T-cell (primary cell): ENCODE measurements at places on chromosomes 11 and 22.

DNA sequence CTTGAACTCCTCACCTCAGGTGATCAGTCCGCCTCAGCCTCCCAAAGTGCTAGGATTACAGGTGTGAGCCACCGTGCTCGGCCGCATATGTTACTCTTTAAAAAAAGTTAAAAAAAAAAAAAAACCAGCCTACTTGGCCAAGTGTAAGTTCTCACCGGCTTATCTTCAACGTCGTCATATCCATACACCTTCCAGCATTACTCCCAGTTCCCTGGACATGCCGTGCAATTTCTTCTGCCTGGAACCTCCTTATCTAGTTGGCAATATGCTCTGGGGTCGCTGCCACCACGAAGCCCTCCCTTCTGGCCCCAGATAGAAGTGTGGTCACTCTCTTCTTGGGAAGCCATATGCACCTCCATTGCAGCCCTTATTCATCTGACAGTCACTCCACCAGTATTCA is 36.3 kb upstream of the CBX7 start:
- DNase-seq, result no peak

GRCh38 chr22:49827271-49827852 is 311 bp downstream of the BRD1 start:
- DNase-seq, result no peak

- no peak for DNase-seq
Measured at GRCh38 chr11:36091256-36091811, 147.5 kb downstream of the LDLRAD3 start.

DNA sequence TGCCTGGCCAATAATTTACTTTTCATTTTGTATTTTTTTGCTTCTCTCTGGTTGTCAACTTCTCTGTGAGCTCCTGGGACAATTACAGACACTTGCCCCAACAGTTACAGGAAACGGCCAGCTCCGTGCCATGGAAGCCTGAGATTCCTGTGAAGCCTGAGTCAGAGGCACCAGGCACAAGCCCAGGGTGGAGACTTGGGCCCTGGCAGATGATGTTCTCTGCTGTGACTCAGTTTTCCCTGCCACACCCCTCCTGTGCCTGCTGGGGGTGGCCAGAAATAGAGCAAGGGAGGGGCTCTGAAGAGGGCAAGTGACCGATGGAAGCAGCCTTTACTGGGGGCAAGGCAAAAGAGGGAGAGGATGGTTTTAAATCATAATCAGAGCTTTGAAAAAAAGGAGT is 4.9 kb downstream of the ATP5MGL start:
- DNase-seq, result no peak

GRCh38 chr11:35566181-35566580 is 40.8 kb upstream of the PAMR1 start:
- no peak for DNase-seq

- DNase-seq, result no peak
Measured at GRCh38 chr11:35003658-35004057, 87.2 kb downstream of the PDHX start.

DNA sequence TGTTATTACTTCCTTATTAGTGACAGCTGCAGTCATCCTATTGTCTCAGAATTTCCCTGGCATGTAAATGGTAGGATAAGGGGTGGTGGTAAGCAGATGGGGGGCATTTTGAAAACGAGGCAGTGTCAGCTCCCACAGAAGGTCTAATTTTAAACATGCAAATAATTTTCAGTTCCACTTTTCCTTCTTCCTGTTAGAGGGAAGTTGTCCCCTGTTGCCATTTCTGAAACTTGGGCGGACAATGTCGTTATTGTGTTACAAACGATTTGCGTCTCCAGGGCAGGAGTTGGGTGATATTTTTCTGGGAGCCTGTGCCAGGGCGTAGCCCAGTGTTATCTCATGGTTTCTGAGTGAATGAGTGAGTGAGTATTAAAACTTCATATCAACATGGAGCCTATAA is 7.4 kb downstream of the PTPRJ start:
- no peak for DNase-seq

GRCh38 chr11:36840378-36840777 is 242.3 kb upstream of the RAG2 start:
- no peak for DNase-seq

- DNase-seq, result no peak
Measured at GRCh38 chr11:24312464-24313238, 184.2 kb upstream of the LUZP2 start.

- DNase-seq, result no peak
Measured at GRCh38 chr11:1129611-1130160, 28.1 kb upstream of the MUC5AC start.

GRCh38 chr22:38901111-38901641 is 29.2 kb upstream of the CBX6 start:
- no peak for DNase-seq

DNA sequence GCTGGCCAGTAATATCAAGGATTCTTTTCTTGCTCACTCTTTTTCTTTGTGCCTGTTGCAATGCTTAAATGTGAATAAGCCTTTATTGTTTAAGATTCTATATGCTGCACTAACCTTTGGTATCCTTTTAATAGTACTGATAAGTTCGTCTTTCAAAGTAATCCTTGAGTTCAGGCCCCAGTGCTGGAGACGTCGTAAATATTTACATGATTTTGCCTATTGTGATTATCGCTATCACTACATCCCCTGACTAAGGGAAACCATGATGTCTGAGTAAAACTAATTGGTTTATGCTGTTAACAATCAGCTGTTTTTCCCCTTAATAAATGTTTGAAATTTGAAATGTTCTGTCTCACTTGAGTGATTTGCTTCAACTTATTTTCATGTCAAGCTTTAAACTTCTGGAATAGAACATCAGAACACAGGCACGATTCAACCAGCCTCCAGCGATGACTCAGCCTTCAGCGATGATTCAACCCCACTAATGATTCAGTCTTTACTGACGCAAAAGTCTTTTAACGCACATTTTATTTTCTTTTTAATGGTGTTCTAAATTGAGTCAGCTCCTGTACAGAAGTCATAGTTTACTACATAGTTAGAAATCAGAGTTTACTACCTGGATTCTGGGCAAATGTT is 3.9 kb downstream of the HTATIP2 start:
- DNase-seq, result no peak

GRCh38 chr11:131246663-131247062 is 123.8 kb upstream of the NTM start:
- no peak for DNase-seq

GRCh38 chr11:130001461-130002351 is 929 bp downstream of the PRDM10 start:
- peak; percentile 54 for DNase-seq

GRCh38 chr22:41256254-41257253 is 15.8 kb upstream of the CHADL start:
- DNase-seq, result no peak

DNA sequence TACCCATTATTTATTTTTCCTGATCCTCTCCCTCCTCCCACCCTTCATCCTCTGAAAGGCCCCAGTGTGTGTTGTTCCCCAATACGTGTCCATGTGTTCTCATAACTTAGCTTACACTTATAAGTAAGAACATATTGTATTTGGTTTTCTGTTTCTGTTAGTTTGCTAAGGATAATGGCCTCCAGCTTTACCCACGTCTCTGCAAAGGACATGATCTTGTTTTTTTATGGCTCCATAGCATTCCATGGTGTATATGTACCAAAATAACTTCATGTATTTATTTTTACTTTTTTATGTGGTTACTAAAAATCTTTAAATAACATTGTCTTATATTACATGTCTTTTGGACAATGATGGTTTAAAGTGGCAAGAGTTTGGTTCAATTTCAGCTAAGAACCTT is 15.2 kb downstream of the PDGFD start:
- DNase-seq, result no peak

DNA sequence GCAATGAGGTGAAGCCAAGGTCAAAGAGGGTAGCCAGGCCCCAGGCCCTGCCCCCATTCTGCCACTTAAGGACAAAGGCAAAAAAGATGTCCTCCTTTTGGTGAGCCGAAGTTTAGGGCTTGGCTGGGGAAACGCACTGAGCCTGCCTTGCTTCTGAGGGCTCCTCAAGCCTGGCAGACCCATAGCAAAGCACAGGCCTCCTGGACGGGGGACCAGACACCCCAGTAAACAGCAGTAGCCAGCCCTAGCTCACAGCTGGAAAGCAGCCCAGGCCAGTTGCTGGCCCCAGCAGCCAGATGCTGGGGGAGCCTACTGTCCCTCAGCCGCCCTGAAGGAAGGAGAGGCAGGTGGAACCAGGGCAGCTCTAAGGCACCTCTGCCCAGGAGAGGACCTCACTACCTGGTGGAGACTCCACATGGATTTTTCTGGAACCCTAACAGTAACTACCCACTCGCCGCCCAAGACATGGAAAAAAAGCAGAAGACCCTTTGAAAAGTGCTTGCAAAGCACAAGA is 3.8 kb upstream of the PYGM start:
- no peak for DNase-seq

- no peak for DNase-seq
Measured at GRCh38 chr11:86214710-86215109, 29.8 kb upstream of the EED start.

DNA sequence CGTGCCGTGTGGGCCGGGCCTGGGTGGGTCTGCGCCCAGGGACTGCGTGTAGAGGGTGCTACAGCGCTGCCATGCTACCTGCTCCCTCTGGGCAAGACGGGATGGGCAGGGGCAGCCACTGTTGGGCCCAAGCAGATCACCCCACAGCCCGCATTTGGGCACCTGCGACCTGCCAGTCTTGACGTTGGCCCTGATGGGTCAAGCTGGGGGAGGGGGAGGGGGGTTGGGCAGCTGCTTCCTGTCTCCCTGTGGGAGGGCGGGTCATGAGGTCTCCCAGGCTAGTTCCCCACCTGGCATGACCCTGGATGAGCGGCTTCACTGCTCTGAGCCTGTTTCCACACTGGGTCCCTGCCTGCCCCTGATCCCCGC is 2.8 kb upstream of the RPS19BP1 start:
- no peak for DNase-seq

DNA sequence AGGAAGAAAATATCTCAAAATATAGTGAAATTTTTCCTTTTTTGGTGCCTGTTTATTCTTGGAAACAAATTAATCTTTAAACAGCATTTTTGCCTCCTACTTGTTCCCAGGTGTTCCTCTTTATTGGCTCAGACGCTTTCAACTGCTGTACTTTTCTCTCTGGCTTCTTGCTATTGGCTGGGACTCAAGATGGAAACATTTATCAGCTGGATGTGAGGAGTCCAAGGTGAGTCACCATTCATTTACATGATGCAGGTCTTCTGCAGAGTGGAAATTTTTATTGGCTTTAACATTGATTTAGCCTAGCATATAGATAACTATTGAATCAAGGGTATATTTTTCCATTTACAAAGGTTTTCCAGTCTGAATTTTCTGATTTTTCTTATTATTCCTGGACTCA is 34.4 kb upstream of the DNAJB13 start:
- DNase-seq, result no peak

DNA sequence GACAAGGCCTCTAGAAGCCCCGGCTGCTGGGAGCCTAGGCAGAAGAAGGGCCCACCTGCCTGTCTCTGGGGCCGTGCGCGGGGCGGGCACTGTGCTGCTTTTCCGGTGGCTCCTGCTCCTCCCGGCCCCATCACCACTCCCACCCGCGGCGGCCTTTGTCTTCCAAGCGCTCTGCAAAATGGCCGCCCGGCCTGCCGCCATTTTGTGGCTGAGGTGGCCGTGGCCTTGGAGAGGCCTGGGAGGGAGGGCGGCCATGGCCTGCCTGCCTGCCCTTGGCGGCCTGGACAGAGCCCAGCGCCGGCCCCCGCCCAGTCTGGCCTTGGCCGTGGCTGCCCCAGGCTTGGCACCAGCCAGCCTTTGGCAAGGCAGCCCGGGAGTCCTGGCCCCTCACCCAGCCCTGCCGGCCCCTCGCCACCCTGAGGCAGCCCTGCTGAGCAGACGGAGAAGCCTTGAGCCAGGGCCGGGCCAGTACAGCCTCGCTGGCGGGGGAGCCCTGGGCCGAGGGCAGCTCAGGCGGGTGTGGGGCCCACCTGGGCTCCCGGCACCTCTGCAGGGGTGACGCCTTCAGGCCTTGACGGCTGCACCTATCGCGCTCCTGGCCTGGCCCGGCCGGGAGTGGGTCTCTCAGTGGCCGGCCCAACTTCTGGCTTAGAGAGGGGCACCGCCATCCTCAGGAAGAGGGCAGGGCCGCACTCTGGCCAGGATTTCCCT is 46.0 kb upstream of the PPARA start:
- no peak for DNase-seq

DNA sequence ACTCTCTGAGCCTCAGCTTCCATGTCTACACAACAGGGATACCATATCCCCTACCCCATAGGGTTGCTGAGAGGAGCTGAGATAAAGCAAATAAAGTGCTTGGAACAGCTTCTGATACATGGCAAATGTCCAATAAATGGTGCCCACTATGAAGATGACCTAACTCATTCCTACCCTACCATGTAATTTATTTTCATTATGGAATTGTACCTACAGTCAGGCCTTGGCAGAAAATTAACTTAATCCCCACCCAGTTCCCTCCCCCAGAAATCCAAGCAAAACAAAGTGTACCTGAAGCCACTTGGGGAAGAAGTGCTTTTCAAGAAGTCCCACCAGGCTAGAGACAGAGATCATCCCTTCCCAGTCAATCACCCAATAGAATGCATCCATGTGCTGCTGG is 10.8 kb downstream of the SRRD start:
- DNase-seq, result no peak

DNA sequence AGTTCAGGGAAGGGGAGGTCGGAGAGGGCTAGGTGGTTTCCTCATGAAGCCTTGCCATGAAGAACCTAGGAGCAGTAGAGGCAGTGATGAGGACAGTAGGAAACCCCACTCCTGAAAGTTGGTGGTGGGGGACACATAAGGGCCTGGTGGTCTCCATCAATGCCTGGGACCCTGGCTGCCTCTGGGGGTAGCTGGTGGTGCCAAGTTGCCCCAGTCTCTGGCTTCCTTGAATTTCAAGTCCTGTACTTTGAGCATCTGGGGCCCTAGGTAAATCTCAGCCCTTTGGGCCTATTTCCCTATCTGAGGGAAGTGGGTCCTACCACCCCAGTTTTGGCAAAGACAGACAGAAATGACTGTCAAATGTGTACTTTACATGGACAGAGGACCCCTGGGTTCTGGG is 28.1 kb downstream of the AMPD3 start:
- no peak for DNase-seq

- peak; percentile 68 for DNase-seq
Measured at GRCh38 chr11:57641011-57641807, 8.5 kb downstream of the YPEL4 start.

DNA sequence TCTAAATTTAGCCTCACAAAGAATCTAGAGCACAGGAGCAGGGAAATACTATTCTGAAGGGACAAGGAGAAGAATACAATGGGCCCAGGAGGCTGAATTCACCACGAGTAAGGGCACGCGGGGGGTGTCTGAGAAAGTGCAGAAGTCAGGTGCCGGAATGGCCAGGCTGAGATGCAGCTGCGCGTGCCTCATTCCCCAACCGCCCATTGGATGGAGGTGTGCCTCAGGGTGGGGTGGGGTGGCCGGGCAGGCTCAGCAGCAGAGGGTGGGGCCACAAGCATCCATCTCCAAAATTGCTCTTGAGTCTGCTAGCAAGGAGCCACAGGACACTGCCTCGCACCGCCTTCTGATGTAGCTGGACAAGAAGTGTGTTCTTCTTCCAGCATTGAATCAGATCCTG is 387.0 kb downstream of the SHANK2 start:
- no peak for DNase-seq

- DNase-seq, result no peak
Measured at GRCh38 chr11:9787260-9787659, 123.4 kb downstream of the SWAP70 start.
